Pancreas (tissue), 10 donors: ENCODE measurements at places on chromosomes 5 and 9.

- no peak for DNase-seq
These were observed 98.0 kb downstream of the SLIT3 start for GRCh38 chr5:169202969-169203368.

GRCh38 chr9:120572472-120572871 lies 7.5 kb downstream of the CDK5RAP2 start:
- DNase-seq, result no peak

DNA sequence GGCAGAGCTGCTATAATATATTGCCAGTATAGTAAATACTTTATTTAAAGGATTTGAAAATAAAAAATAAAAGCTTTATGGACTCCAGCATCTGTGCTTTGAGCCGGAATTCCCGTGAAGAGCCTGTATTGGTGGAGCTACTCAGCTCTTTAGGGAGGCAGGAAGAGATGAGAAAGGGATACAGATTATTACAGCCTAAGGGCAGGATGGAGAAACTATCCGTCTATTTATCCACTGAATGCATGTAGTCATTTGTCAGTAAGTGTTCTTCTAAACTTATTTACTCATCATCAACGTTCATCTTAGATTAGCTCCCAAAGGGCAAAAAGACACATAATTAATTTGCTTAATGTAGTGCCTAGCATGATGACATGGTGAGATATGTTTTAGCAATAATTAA lies 48.4 kb downstream of the SLC1A1 start:
- DNase-seq, result no peak

GRCh38 chr9:94996641-94997040 lies 270.1 kb downstream of the AOPEP start:
- no peak for DNase-seq

DNA sequence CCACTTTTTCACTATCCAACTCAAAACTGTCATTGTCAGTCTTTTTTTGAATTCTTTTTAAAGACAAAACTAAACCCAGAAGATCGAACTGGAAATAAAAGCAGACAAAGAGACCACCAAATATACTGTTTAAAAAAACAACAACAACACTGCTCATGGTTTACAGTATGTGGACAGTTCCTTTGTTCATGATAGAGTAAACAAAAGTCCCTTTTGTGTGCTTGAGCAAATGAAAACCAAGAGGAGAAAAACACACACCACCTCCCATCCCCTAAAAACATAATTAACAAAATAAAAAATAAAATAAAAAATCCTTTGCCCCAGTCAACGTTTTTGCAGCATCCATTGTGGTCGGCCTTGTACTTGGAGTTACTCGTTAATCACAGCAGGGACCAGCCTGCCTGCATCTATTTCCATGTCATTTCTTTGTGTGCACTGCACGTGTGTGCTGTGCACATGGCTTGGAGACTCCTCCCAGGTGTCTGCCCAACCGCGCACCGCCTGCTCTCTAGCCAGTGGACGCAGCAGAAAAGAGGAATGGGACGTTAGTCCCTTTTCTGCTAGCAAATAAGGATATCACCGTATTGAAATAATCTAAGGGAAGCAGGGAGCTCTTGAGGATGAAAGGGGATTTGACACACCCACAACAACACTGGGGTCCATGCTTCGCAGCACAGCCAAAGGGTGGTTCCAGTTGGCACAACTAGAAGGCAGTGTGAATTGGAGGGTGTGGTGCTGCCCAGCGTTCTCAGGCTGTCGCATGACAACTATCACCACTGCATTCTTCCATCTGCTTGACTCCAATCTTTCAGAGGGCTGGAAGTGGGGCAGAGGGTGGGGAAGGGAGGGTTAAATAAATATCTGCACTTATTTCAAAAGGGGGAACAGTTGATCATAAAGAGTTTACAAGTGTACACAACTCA lies 130.0 kb downstream of the SEMA6A start:
- DNase-seq, result no peak

- no peak for DNase-seq
These were observed 171.4 kb downstream of the SH3GL2 start for GRCh38 chr9:17750269-17750668.

DNA sequence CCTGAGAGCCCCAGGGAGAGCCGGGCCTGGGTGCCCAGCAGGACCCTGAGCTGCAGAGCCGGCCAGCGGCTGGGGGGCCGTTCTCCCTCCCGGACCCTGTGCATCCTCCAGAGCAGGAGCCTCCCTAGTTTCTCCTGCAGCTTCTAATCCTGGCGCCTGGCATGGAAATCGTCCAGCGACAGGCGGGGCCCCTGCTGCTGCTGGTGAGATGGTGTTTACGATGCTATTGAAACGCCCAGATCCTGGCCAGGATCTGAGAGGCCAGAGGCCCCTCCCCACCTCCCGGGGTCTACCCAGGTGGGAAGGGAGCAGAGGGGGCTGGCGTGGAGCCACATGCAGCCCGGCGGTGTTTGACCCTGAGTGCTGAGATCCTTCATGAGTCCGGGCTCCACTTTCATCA lies 38.2 kb upstream of the CEP72 start:
- DNase-seq, result peak; percentile 49

DNA sequence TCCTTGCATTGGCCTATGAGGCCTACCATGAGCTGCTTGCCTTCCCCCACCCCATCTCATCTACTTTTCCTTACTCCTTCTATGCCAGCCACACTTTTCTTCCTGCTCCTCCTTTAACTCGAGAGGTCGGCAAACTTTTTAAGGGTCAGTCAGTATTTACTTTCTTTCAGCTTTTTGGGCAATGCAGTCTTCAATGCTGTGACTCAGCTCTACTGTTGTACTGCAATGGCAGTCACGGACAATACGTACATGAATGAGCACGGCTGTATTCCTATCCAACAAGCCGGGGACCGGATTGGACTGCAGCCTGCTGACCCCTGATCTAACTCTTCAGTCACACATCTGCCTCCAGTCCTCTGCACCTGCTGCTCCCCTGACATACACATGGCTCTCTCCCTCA lies 602 bp upstream of the ACTL7A start:
- DNase-seq, result no peak

- no peak for DNase-seq
These were observed 102.2 kb downstream of the MEGF10 start for GRCh38 chr5:127392762-127393161.

GRCh38 chr9:136619742-136620440 lies 42.8 kb upstream of the EGFL7 start:
- DNase-seq, result no peak

DNA sequence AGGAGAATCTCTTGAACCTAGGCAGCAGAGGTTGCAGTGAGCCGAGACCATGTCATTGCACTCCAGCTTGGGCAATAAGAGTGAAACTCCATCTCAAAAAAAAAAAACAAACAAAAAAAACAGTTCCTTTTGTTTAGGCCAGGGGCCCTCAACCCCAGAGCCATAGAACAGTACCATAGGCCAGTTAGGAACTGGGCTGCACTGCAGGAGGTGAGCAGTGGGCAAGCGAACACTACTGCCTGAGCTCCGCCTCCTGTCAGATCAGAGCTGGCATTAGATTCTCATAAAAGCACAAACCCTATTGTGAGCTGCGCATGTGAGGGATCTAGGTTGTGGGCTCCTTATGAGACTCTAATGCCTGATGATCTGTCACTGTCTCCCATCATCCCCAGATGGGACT lies 49.1 kb upstream of the SUB1 start:
- DNase-seq, result no peak

GRCh38 chr5:116577064-116577788 lies 2.6 kb upstream of the SEMA6A start:
- no peak for DNase-seq

GRCh38 chr5:80277191-80277590 lies 21.3 kb upstream of the SERINC5 start:
- no peak for DNase-seq

GRCh38 chr9:29778281-29778849 lies 2205.1 kb upstream of the C9orf72 start:
- DNase-seq, result no peak

GRCh38 chr5:107296572-107296971 lies 374.2 kb downstream of the EFNA5 start:
- DNase-seq, result no peak

- no peak for DNase-seq
These were observed 320.0 kb downstream of the ENC1 start for GRCh38 chr5:74320526-74320925.

- DNase-seq, result no peak
These were observed 38.9 kb upstream of the MYO10 start for GRCh38 chr5:16974981-16975380.

DNA sequence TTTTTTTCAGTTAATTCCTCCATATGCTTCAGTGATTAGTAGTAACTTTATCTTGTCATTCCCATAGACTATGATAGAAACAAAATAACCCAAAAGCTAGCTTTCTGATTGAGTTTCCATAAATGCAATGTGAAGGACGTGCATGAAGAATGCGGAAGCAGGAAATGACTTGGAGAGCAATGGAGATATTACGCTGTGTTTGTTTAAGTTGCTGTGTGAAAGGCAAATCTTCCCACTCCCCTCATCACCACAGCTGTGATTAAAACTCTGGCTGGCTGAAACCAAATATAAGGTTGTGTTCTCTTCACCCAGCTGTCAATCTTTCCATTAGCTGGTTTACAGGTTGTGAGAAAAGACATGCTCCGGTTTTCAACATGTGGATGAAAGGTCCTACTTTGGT lies 83.9 kb downstream of the NR2F1-AS1 start:
- no peak for DNase-seq

- DNase-seq, result no peak
These were observed 357.6 kb downstream of the ARHGEF28 start for GRCh38 chr5:73983644-73984043.

DNA sequence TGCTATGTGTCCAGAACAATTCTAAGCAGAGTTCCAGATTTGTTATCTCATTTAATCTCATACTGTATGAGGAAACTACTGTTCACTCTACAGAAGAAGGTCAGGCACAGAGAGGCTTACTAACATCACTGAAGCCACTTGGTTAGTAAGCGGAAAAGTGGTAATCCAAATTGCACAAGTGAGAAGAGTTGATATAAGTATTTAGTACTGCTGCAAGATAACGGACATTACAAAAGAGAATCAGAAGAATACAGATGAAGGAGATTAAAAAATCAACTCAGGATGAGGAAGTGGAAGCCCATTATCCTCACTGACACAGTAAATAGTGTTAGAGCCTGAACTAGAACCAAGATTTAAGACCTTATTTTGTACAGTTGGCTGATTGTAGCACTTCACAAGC lies 22.3 kb upstream of the TLR4 start:
- DNase-seq, result no peak

GRCh38 chr9:85428230-85428629 lies 313.5 kb downstream of the AGTPBP1 start:
- no peak for DNase-seq

GRCh38 chr9:8685825-8686224 lies 886.2 kb upstream of the DMAC1 start:
- no peak for DNase-seq

DNA sequence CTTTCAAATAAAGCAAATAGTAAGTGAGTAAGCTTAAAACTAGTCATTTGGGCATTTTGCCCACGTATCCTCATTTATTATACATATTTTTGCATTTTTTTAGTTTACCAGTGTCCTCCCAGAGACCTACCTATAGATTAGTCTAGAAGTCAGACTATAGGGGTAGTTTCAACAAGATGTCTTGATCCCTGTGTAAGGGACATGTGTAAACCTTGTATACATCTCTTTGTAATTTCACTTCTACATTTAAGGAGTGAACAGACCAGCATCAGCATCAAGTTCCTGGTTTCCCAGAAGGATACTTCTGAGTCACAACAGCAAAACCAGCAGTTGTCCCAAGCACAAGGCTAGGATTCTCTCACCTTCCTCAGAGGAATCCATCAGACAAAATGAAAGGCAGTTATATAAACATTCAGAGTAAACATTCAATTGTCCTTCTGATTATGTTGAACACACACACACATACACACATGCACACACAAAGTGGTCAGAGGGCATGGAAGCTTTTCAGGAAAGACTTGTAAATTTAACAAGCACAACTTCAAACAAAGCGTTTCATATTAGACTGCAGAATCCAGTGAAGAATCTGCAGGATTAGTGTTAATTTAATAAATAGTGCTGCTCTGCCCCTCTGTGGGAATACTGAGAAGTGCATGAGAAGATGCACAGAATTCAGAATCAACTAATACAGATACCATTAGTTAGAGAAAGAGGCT lies 55.4 kb downstream of the HINT1 start:
- no peak for DNase-seq

GRCh38 chr9:18404434-18405029 lies 69.4 kb upstream of the ADAMTSL1 start:
- no peak for DNase-seq

- DNase-seq, result peak; percentile 91
These were observed 2.8 kb upstream of the RACK1 start for GRCh38 chr5:181246276-181247049.

- no peak for DNase-seq
These were observed 163.8 kb downstream of the GABRB2 start for GRCh38 chr5:161382685-161383084.

GRCh38 chr5:135031813-135032694 lies 2.0 kb downstream of the PITX1 start:
- DNase-seq, result no peak

GRCh38 chr5:39816866-39817265 lies 392.1 kb upstream of the DAB2 start:
- DNase-seq, result no peak

DNA sequence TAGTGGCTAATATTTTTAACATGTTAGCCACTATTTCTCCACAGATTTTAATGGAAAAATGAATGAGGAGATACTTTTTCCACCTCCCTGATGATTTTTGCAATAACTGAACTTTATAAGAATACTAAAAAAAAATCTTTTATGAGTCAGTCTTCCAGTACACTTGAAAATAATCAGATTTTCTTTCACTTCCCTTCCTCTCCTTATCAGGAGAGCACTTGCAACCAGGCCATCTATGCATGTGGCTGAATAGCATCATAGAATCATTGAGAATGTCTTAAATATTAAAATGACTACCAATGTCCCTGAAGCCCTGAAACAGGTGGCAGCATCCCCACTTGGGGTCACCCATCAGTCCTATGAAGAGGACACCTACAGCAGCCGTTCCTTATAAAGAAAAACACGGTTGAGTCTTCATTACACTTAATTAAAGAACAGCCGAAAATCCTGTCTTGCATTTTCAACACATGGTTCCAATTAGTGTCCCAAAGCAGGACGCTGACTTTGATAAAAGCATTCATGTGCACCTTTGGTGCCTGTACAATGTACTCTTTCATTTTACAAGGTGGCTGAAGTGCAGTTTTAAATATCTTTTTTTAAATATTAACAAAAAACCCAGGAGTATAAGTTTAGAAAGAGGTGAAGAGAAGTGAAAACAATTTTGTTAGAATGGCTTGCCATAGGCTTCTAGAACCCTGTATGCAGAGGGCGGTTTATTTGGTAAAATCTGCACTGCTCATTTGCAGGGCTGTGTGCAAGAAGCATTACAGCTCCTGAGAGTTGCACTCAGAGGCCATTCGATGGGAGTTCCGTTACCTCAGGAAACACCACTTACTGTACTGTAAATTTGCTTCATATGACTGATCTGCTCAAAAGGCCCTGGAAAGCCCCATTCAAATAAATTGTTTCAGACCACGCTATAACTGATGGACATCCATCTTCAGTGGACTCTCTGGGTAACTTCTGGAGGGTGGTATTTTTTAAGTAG lies 106.9 kb upstream of the VCAN start:
- DNase-seq, result no peak

DNA sequence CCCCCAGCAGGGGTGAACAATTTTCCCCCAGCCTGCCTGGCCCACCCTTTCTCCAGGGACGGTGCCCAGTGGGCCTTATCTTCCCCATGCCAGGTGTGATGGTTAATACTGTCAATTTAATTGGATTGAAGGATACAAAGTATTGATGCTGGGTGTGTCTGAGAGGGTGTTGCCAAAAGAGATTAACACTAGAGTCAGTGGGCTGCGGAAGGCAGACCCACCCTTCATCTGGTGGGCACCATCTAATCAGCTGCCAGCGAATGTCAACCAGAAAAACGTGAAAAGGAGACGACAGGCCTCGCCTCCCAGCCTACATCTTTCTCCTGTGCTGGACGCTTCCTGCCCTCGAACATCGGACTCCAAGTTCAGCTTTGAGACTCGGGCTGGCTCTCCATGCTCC lies 5.6 kb upstream of the FUT7 start:
- DNase-seq, result no peak
